BJ (cell line): ENCODE measurements at places on chromosomes 6 and 20.

DNA sequence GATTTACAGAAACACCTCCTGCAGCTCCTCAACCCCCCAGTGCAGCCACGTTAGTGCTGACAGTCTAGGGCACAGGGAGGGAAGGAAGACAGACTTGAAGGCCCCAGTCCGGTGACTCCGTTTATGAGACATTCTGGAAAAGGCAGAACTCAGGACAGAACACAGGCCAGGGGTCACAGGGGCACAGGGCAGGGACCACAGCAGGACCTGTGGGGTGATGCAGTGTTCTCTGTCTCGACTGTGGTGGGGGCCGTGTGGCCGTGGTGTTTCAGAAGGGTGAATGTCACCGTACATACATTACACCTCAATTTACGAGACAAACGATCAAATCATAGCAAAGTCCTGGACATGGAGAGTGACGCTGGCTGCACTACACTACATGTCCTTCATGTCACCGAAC, 11.3 kb downstream of the BHLHE23 start:
- no peak for DNase-seq

- no peak for DNase-seq
Measured at GRCh38 chr20:23639490-23639958, 1.8 kb upstream of the CST3 start.

DNA sequence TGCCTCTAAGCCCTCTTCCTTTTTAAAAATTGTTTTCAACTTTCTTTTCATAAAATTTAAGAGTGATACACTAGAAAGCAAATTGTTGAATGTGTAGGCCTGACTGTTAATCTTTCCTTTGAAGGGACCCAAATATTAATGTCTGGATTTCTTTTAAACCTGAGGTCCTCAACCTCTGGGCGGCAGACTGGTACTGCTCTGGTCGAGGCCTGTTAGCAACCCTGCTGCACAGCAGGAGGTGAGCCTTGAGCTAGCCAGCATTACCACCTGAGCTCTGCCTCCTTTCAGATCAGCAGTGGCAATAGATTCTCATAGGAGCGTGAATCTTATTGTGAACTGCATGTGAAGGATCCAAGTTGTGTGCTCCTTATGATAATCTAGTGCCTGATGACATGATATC, 191.2 kb downstream of the MANEA start:
- no peak for DNase-seq

- DNase-seq = no peak
Measured at GRCh38 chr20:22382742-22383141, 201.6 kb downstream of the FOXA2 start.

DNA sequence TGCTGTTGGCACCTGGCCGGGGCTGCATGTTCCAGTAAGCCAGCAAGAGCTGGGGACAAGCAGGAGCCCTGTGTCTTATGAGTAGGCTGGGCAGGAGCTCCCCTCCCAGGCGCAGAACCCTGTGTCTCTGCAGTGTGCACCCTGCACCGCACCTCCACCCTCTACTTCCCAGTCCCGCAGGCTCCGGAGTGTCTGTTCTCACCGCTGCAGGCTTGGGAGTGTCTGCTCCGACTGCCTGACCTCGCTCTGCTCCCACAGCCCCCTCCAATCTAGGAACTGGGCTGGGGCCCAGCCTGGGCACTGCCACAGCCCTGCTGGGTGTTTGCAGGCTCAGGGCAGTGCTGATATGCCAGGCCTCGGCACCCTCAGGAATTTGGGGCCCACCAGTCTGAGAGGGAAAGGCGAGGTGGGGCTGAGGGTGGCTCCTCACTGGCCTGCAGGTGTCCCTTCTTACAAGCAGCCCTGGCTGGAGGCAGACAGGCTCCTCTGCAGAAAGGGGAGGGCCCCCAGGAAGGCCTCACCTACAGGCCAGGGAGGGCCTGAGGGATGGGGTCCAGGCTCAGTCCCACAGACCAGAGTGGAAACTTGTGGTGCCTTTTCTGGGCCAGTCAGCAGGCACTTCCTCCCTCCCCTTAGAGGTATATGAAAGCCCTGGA, 871.6 kb upstream of the GJE1 start:
- no peak for DNase-seq

- DNase-seq = no peak
Measured at GRCh38 chr6:136696783-136697364, 95.4 kb downstream of the MAP3K5 start.

GRCh38 chr20:19114410-19114809, 98.0 kb upstream of the SLC24A3 start:
- DNase-seq = no peak
